ENCODE measurements at places on chromosomes 11 and 22.

DNA sequence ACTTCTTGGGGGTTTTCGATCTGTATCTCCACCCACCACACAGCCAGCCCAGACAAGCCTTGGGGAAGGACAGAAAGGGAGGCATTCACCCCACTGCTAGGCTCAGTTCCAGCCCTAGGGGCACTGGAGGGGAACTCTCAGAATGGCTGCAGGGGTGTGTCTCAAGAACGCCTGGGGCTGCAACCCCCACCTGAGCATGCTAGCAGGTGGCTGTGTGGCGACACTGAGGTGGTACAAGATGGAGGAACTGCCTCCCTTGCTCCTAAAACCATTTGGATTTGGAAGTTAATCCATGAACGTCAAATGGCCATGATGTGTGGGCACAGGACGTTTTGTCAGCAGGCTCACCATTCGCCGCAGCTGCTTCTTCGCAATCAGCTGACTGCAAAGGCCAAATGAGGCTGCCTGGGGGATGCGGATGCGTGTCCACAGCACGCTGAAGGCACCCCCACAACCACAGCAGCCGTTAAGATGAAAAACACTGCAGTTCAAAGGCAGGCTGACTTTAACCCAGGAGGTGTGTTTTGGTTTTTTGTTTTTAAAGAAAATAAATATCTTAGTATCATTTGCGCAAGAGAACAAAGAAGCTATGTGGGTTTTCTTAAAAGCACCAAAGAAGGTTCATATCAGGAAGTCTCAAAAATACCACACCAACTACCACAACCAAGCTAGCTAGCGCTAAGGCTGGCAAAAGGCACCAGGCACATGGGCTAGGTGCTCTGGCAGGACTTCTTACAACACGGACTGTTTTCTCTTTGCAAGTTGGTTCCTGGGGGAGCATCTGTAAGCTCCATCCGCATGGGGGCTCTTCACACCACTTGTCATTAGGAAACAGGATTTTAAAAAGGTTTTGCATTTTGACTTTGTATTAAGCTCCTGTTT lies 22.2 kb upstream of the NAP1L4 start:
- no peak for DNase-seq

- DNase-seq = no peak
Observed at GRCh38 chr11:81744336-81745116, 989.1 kb downstream of the FAM181B start.

DNA sequence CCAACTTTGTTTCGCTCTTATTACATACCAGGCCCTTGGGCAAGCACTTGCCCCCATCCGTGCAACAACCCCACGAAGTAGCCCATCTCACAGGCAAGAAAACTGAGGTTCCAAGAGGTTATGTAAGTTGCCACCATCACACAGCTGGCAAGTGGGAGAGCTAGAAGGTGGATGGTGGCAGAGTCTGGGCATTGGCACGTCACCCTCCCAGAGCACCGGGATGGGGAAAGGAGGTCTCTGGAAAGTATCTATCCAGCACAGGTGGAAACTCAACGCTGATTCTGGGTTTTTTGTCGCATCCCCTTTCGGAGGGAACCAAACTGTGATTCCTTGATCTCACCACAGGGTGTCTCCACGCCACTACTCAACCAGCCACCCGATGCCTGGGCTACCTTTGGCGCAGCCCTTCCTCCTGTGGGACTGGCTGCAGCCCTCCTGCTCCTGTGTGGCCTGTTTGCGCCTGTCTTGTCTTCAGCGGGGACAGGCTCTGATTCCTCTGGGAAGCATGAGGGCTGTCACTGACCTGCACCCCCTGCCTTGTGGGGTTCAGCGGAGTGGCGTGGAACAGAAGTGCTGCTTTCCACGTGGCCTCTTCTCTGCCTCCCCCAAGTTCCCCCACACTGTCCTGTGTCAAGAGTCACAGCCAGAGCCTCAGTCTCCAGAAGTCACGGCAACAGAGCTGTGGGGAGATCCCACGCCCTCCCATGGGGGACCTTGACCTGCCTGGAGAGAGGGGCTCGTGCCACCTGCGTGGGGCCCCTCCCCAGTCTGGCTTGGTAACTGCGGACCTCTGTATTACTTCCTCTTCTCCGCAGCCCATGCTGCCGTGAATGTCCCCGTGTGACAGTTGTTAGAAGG lies 34.4 kb upstream of the TRIM29 start:
- DNase-seq = peak; percentile 78

DNA sequence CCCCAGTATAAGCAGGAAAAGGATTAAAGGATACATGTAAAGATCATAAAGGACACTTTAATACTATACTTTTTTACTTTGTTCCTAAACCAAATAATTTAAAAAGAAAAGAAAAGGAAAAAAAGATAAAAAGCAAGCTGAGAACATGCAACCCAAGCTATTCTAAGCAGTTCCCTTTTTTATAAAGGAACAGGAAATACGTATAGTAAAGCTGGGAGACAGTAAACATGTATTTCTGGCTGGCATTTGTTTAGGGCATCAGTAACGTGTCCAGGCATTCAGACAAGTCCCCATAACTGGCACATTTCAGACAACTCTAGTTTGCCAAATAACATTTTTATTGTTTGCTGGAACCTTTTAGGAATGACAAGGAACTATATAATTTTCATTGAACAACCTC lies 24.9 kb downstream of the BCO2 start:
- DNase-seq = no peak

GRCh38 chr11:32566517-32566916 lies 17.1 kb upstream of the EIF3M start:
- DNase-seq = no peak

DNA sequence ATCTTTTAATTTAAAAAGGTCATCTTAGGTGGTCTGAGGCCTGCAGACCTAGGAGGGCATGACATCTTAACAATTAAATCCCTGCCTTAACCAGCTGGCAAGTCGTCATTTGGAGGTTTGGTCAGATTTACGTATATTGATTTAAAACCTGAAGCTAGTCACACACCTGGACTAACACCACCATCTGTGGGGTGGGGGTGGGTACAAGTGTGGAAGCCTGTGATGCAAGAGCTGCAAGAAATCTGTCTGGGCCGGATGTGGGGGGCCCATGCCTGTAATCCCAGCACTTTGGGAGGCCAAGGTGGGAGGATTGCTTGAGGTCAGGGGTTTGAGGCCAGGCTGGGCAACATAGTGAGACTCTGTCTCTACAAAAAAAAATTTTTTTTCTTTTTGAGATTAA lies 11.6 kb downstream of the CCDC87 start:
- no peak for DNase-seq

GRCh38 chr11:106137061-106137460 lies 59.6 kb downstream of the AASDHPPT start:
- DNase-seq = no peak

DNA sequence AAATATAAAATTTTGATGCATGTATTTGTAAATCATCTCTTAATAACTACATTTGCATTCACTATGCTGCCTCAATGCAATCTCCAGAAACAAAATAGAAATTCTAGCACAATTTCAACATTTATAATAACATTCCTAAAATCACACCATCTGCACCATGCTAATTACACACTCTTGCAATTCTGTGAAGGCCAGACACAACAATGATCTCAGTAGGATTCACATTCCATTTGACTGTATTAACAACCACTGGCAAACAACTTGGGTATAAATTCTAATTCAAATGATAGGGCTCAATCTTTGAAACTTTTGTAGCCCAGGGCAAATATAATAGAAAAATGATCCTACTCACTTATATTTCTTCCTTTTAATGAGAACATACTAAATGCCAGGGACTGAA lies 25.9 kb downstream of the RAB6A start:
- no peak for DNase-seq

- no peak for DNase-seq
Observed at GRCh38 chr22:48098921-48099245, 1336.4 kb downstream of the TBC1D22A start.

GRCh38 chr11:95734009-95734572 lies 55.5 kb downstream of the FAM76B start:
- DNase-seq = no peak

- no peak for DNase-seq
Observed at GRCh38 chr11:74288911-74289310, 22.5 kb downstream of the P4HA3 start.

GRCh38 chr11:45663486-45664375 lies 1.7 kb downstream of the CHST1 start:
- no peak for DNase-seq
